ENCODE measurements at places on chromosomes 2 and 18.

- DNase-seq, result no peak
Measured at GRCh38 chr2:141610564-141611175, 520.1 kb downstream of the LRP1B start.

DNA sequence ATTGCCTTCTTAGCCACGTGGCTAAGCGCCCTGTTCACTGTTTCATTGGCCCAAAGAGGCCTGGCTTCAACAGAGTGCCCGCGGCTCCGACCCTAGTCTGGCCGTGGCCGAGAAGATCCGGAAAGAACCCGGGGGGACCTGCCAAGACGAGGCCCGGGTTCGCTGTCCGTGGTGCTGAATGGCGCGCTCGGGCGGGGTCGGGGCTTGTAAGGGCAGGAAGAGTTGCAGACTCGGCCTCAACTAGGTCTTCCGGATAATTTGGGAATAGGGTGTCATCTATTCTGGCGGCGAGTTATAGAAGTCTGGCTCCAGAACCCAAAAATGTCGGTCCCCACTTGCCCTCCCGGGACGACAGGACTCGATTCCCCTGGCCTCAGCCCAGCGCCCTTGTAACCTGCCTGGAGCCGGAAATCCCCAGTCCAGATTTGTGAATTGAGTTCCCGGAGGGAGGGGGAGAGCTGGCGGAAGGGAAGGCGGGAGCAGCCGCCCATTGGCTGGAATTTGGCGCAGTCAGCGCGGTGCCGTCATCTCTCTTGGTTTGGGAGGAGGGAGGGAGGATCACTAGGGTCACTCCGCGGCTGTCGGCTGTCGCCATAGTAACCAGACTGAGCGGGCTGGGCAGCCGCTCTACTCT lies 3.5 kb downstream of the CDK5R2 start:
- DNase-seq, result peak; percentile 60

GRCh38 chr2:64780041-64780440 lies 126.3 kb upstream of the SERTAD2 start:
- no peak for DNase-seq

GRCh38 chr2:28435241-28435640 lies 42.6 kb downstream of the FOSL2 start:
- no peak for DNase-seq

GRCh38 chr2:112807233-112807807 lies 23.0 kb upstream of the IL1A start:
- no peak for DNase-seq

DNA sequence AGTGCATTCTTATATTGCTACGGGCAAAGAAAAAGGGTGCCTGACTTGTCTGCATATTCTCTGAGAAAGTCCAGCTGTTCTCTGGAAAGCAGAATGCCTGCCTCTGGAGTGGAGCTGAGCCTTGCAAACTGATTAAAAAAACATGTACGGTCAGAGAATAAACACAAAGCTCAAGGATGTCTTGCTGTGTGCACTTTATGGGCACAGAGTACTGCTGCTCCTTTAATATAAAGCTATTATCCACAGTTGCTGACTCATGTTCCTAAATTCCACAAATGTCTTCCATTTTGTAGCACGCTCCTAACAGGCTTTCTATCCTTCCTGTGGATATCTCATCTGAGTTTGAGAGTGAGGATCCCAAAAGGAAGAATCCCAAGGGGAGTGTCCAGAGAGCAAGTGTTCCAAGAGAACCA lies 229.0 kb downstream of the MREG start:
- DNase-seq, result no peak

DNA sequence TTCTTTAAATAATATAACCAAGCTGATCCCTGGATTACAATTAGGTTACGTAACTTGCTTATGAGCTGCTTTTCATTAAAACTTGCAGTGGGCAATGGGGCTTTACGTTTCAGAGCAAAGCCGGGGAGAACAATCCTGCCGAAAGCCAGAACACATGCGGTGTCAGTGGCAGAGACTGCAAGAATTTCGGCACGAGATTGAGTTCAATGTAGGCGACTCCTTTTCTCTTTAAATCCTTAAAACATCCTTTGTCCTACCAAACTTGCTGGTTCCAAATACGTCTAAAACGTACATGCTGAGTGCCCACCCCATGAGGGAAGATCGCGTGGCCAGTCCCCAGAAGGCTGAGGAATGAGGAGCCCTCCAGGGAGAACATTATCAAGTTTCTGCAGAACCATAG lies 36.8 kb upstream of the NCOA1 start:
- no peak for DNase-seq

DNA sequence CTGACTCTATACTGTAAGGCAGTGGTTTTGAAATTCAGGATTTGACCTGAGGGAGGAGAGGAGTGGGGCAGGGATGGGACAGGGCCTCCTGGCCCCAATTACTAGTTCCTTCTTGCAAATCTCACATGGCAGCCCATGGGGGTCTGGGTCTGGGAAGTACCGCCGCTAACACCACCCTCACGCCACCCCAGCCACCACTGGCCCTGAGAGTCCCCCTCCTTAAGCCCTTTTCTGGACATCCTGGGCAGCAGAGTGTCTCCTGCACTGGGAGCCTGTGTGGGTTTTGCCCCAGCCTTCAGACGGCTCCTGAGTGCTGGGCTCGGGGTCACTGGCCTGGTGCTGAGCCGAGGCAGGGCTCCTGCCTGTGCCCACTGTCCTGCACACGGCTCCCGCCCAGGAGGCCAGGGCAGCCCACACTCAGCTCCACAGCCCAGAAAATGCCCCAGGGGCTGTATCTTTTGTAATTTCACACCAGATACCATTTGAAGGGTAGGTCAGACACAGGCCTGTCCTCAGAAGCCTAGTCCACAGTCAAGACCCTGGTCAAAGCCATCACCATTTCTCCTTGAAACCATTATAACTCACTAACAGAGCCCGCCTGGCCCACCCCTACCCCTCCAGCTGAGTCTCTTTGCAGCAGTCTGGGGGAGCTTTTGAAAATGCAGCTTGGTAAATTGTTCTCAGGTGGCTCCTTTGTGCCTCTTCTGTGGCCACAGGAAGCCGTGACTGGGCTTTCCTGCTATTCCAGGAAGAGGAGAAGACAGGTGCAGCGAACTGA lies 55.1 kb downstream of the CYP27C1 start:
- DNase-seq, result no peak

- DNase-seq, result no peak
Measured at GRCh38 chr2:24642351-24642750, 150.8 kb downstream of the PTRHD1 start.

All from activated CD8-positive, alpha-beta memory T cell treated with anti-CD3 and anti-CD28 coated beads, Interleukin-2, amount 50 U/mL, for 4 hours (primary cell).